ENCODE measurements at places on chromosomes 6 and 20.

DNA sequence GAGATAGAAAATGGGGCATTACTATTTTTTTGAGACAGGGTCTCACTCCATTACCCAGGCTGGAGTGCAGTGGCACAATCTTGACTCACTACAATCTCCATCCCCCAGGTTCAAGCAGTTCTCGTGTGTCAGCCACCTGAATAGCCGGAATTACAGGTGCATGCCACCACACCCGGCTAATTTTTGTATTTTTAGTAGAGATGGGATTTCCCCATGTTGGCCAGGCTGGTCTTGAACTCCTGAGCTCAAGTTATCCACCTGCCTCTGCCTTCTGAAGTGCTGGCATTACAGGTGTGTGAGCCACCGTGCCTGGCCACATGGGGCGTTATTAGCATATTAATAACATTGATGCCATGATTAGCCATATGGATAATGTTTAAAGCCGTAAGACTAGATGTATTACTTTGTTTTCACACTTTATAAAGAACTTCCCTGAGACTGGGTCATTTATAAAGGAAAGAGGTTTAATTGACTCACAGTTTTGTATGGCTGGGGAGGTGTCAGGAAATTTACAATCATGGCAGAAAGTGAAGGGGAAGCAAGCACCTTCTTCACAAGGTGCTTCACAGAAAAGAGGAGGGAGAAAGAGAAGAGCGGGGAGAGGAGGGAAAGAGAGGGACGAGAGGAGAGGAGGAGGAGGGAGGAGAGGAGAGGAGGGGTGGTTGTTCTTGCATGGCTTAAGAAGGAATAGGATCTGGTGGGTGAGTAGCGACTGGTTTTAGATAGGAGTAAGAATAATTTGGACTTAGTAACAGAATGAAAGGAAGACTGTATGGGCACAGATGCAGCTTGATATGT lies 51.9 kb downstream of the MYO6 start:
- no peak for DNase-seq

DNA sequence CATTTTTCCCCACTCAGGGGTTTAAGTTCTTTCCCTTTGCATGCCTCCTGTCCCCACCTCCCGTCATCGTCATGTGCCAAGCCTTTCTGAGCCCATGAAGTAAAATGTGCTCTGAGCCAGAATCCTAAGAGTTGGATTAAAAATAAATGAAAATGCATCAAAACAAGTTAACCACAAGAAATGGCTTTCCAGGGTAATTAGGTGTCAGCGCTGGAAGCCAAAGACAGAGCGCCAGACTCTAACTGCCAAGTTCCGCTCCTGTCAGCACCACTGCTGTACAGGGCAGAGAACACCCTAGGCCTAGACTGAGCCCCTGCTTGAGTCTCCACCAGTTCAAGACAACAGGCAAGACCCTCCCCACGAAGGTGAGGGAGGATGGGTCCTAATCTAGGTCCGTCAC lies 5.5 kb upstream of the C20orf202 start:
- DNase-seq, result no peak

DNA sequence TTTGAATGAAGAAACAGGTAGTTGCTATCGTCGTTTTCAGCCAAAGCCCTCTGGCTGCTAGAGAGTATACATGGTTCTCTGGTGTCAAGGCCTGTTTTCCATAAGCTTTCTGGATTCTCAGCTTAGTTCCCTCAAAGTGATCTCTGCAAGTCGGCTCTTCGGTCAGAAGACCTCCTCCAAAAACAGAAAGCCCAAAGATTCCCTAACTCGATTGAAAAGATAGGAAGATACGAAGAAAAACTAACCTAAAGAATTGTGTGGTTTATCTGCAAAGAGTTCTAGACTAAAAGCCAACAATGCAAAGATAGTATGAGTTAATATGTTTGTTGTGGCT lies 545 bp upstream of the ASCC3 start:
- DNase-seq, result no peak

GRCh38 chr20:9358001-9358400 lies 156.4 kb upstream of the LAMP5 start:
- DNase-seq, result no peak

- no peak for DNase-seq
These were observed 40.7 kb upstream of the PRSS16 start for GRCh38 chr6:27206806-27207205.

- DNase-seq, result peak; percentile 11
These were observed 612.4 kb upstream of the IMPG1 start for GRCh38 chr6:76684875-76685274.

DNA sequence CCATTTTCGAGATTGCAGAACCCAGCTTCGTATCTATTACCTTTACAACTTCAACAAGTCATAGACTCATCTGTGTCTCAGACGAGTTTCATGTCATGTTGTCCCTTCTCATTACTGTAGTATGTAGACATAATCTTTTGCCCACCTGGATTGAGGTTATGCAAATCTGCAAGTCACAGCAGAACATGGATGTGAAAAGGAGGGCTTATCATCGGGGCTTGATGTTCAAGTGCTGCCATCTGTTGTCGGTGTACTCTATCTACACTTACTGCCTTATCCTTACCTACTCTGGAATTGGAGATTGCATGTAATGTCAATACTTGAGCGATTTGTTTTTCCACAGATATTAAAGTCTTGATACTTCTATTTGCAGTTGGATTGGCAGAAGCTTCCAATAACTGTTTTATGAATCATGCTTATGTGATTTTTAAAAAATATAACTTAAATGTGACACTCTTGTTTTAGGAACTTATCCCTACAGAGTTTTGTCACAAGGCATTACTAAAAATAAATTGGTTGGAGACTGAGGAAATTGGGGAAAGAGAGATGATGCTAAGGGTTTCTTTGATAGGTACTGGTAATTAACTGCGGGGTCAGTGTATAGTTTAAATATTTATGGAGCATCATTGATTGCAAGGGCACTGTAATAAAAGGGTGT lies 3.0 kb upstream of the GOPC start:
- peak; percentile 65 for DNase-seq

- DNase-seq, result no peak
These were observed 443.7 kb downstream of the GJA1 start for GRCh38 chr6:121879149-121879548.

DNA sequence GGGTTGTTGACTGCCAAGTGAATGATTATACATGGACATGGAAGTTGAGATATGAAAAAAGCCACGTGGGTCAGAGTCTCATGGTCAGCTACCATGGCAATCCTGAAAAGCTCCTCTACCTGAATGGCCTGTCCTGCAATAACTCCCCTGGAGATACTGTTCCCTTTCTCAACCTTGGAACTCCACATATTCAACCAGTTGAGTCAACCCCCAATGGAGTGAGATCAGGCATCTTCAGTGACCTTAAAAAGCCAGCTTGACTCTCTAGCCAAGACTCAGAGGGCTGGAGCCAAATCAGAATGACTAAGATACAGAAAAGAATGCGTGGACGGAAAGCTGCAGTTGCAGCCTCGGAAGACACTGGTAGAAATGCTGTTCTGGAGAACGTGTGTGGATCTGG lies 341.3 kb downstream of the FOXA2 start:
- no peak for DNase-seq

- DNase-seq, result no peak
These were observed 39.6 kb upstream of the MLN start for GRCh38 chr6:33843131-33844121.

- DNase-seq, result no peak
These were observed 545.0 kb upstream of the EPHA7 start for GRCh38 chr6:93964321-93964720.

DNA sequence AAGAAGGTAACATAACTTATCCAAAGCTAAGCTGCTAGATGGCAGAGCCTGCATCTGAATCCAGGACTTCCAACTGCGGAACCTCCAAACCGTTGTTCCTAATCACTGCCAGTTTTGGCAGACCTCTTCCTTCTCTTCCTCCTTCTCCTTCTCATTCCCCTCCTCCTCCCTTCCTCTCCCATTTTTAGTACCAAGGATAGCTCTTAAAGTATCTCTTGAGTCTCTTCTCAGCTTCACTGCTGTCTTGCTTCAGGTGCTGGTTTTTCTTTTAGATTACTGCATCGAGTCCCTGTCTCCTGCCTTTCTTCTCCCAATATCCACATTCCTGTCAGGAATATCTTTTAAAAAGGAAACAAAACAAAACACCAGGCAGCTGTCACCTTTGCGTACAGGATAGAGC lies 77.1 kb downstream of the CDYL start:
- no peak for DNase-seq

- peak; percentile 22 for DNase-seq
These were observed 47.1 kb downstream of the DST start for GRCh38 chr6:56595490-56596122.

DNA sequence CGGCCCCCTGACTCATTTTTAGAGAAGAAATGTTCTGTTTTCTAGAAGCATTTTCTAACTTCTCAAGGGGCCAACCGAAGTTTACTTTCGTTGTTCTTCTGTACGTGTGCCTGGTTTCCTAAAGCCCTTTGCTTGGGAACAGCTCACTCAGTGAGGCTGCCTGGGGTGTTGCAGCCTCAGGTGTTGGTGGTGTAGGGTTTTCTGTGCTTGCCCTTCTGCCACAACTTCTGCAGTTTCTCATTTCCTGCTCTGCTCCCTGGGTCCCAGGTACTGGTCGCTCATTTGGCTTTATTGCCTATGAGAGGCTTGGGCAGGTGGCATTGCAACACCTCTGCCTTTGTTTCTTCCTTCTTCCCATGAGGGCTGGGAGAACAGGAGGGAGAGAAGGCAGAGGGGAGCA lies 278.3 kb downstream of the SOX4 start:
- DNase-seq, result no peak

GRCh38 chr20:38298768-38299288 lies 5.1 kb upstream of the BPI start:
- DNase-seq, result no peak

DNA sequence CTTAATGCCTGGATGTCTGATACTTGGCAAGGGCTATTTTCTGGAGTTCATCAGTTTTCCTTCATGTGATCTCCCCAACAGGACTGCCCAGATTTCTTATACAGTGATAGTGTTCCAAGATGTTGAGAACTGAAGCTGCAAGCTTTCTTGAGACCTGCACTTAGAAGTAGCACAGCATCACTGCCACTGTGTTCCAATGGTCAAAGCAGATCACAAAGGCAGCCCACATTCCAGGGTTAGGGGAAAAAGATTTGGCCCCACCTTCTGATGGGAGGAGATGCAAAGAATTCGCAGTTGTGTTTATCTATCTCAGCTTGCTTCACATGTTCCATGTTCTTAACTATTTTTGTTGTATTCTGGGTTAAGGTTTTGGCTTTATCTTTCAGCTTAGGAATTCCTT lies 78.2 kb downstream of the GPX5 start:
- no peak for DNase-seq

GRCh38 chr6:157570752-157571151 lies 189.8 kb downstream of the ZDHHC14 start:
- DNase-seq, result no peak

- no peak for DNase-seq
These were observed 3.9 kb downstream of the APOBEC2 start for GRCh38 chr6:41056768-41057490.

- DNase-seq, result peak; percentile 76
These were observed at the start of gene FOXO3 for GRCh38 chr6:108560463-108561308. Gene FOXO3 (plus strand): TSS chr6:108560917. CDS start chr6:108561209, 292 bp downstream.

- no peak for DNase-seq
These were observed 94.5 kb upstream of the PTPN1 start for GRCh38 chr20:50415516-50416268.

DNA sequence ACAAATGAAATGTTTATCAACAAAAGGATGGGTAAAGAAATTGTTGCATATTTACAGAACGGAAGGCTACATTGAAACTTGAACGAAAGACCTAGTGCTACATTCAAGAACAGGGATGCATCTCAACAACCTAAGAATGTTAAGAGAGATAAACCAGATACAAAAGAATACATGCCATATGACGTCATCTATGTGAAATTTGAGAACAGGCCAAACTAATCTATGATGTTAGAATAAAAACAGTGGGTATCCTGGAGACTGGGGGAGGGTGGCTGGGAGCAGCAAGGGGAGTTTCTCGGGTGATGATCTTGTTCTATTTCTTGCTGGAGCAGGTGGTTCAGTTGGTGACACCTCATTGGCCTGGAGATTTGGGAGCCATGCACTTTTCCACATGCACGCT lies 81.5 kb downstream of the SULF2 start:
- DNase-seq, result no peak

DNA sequence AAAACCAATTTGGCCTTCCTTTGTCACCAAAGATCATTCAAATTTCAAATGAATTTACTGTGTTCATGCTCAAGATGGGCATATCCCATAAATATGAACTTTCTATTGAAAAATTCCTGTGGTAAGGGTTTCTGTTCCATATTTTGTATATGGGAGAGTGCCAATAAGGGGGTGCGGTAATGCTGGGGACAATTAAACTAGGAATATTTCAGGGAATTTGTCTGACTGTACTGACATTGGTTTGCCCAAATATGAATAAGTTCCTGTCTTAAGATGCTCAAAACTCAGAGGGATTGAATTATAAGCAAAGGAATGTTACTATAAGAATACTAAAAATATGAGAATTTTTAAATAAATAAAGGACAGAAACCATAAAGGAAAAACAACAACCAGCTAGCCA lies 553.0 kb upstream of the MARCKS start:
- no peak for DNase-seq

- DNase-seq, result no peak
These were observed 66.4 kb upstream of the ARMH2 start for GRCh38 chr6:24865161-24865560.

GRCh38 chr20:10906834-10907233 lies 233.0 kb upstream of the JAG1 start:
- DNase-seq, result no peak

GRCh38 chr6:53029257-53029656 lies 34.2 kb upstream of the GSTA4 start:
- no peak for DNase-seq

DNA sequence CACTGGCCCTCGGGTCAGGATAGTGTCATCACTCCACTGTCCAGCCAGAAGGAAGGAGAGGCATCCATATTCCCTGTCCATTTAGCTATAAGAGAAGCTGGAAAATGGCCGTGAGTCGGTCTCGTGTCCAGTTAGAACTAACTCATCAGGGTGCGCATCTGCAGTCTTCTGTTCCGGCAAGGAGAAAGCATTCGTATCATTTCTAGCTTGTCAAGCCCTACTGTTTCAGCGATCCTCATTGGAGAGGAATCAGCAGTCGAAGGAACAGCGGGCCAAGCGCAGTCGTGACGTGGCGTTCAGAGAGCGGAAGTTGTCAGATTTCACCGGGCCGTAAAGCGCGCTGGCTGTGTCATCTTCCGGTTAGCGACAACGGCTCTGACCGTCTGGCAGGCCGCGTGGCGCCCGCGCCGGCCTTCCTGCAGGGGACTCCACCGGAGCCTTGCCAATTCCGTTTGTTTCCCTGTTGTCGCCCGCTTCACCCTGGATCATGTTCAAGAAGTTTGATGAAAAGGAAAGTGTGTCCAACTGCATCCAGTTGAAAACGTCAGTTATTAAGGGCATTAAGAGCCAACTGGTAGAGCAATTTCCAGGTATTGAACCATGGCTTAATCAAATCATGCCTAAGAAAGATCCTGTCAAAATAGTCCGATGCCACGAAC lies 32.9 kb downstream of the HM13 start:
- peak; percentile 87 for DNase-seq

DNA sequence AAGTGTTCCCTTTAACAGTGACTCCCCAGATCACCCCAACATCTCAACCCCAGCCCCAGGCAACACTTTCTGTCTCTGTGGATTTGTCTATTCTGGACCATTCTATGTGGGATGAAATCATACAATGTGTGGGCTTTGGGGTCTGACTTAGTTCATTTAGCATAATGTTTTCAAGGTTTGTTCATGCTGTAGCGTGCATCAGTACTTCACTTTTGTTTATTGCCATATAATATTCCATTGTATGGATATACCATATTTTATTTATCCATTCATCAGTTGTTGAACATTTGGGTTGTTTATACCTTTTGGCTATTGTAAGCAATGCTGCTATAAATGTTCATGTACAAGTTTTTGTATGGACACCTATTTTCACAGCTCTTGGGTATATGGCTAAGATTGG lies 31.0 kb downstream of the FOXF2 start:
- DNase-seq, result no peak
